ENCODE measurements at places on chromosomes 4 and X. TPM values are rescaled to one million over a fixed set of nuclear protein-coding genes. Genes with fewer than 3 reads are reported as not detected.

The TEX13C gene
- total RNA-seq: not detected

GRCh38 chrX:20101934-20102581 is 14.6 kb downstream of the MAP7D2 start:
- DNase-seq: no peak

DNA sequence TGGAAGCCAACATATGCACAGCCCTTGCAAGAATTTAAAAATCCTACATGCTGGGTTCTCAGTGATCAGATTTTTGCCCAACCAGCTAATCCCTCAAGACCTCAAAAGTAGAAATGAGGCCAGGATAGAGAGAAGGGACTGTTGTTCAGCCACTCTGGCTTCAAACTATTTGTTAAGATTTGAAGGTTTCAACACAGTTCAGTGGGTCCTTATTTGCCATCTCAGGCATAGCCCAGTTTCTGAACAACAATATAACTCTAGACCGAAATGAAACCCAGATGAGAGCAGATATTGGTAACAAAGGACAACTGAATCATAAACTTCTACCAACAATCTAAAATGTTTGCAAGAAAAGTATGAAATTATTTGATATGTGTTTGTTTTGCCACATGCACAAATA is 237.3 kb downstream of the NR3C2 start:
- no peak for DNase-seq

- DNase-seq: no peak
Measured at GRCh38 chr4:4549534-4549933, 7.7 kb upstream of the STX18 start.

DNA sequence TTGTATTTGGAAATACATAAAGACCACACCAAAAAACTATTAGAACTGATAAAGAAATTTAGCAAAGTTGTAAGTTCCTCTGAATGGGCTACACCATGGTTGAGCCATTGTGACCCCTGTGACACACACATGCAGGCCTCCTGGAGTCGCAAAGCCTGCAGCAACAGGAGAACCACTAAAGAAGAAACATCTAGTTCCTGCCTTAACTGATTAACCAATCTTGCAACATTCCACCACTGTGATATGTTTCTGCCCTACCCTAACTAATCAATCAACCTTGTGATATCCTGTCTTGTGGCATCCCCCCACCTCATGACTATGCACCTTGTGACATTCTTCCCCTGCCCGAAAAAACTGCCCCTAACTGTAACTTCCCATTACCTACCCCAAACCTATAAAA is 401.8 kb downstream of the PRDM5 start:
- DNase-seq: no peak

GRCh38 chr4:94603170-94603747 is 151.5 kb downstream of the PDLIM5 start:
- DNase-seq: no peak

GRCh38 chr4:53694666-53695065 is 103.4 kb upstream of the LNX1 start:
- no peak for DNase-seq
